ENCODE measurements at places on chromosomes 13 and 19. TPM values are rescaled to one million over a fixed set of nuclear protein-coding genes. Genes with fewer than 3 reads are reported as not detected.
A peak's percentile ranks its signal among the peaks of the same experiment; 100 is the strongest.

Gene COL4A1
- 140 TPM for polyA plus RNA-seq

Gene CBY2
- not detected for polyA plus RNA-seq

Gene WDR62
- polyA plus RNA-seq = 4.6 TPM

Gene SIGLEC5
- polyA plus RNA-seq = not detected

- DNase-seq = no peak
Measured at GRCh38 chr19:812049-812746, 9.6 kb downstream of the PLPPR3 start.

- no peak for DNase-seq
Measured at GRCh38 chr19:2711172-2711874, 8.8 kb upstream of the GNG7 start.

DNA sequence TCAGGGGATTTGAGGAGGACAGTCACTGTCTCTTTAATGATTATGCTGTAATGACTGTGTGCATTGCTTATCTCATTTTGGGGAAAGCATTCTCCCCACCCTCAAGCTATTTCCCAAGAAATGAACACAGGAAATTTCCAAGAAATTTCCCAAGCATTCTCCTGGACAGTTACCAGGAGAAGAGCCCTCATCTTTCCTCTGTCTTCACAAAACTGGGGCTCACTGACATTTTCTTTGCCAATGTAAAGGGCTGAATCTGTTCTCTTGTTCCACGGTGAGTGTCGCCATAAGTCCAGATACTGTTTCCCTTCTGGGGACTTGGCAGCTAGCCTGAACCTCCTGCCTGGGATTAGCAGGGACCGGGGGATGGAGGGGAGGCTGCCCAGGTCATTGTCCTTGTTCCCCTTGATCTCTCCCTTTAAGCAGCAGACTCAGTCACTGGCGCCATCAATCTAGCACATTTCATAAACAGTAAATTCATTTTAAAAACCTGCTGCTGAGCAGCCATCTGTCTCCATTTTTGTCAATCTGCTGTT lies 172.8 kb downstream of the DNAJC15 start:
- DNase-seq = no peak

DNA sequence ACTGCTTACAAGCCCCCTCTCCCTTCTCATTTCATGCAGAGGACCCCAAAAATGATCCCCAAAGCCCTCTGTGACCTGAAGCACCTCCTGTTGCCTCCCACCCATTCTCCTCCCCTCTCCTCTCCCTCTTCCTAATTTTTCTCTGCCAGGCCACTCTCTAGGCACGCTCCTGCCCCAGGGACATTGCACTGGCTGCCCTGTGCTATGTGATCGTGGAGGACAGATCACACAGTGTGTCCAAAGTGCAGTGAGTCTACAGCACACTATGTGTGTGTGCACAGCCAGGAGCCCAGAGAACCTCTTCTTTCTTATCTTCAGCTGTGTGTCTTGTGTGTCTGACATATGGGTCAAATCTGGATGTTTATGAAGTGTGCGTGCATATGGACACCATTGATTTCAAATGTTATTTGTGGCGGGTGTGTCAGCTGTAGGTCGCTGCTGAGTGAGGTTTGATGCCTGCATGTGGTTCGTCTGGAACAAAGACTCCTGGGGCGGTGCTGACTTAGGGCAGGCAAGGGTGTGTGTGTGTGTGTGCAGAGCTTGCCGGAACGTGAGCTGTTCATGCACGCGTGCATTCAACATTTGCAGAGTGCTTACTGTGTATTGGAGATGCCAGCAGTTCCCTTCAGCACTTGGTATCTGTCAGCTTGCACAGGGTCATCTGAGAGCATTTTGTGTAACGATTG lies 2.1 kb upstream of the KLHL26 start:
- DNase-seq = no peak

DNA sequence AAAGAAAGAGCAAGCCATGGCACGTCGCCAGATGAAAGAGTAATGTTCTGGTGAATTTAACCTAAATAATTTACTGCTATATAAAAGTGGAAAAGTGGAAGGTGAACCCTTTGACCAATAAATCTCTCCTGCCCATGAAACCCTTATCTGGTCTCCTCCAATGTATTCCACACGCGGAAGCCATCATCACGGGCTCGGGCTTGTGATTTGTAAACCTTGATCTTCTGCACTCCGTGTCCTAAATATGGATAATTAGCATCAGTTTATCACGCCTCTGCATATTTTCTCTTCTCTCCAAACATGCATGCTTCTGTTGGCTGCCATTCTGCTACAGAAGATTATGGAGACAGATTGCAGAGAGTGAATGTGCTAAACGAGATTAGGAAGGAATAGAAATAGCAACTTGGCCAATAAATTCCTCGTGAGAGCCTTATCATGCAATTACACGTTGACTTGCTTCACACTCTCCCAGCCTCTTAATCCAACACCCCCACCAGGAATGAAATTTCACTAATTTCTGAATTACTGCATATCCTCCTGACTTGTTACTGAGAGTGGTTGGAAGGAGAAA lies 34.5 kb downstream of the SOX1 start:
- DNase-seq = no peak

- no peak for DNase-seq
Measured at GRCh38 chr13:109101550-109102144, 472.2 kb downstream of the MYO16 start.

DNA sequence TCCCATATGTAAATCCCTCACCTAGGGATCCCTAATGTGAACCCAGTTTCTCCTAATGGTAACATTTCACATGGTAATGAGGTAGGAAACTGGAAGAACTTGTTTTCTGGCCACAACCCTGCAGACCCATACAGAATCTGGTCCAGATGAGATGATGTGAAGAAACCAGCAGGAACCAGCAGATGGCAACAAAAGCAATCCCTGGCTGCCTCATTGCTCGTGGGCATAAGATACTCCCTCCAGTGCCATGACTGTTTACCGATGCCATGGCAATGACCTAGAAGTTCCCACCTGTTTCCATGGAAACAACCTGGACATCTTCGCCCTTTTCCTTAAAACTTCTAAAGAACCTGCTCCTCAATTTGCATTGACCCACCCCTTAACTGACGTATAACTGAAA lies 1.4 kb upstream of the CD209 start:
- DNase-seq = no peak

- no peak for DNase-seq
Measured at GRCh38 chr13:38401276-38401675, 51.6 kb downstream of the UFM1 start.

DNA sequence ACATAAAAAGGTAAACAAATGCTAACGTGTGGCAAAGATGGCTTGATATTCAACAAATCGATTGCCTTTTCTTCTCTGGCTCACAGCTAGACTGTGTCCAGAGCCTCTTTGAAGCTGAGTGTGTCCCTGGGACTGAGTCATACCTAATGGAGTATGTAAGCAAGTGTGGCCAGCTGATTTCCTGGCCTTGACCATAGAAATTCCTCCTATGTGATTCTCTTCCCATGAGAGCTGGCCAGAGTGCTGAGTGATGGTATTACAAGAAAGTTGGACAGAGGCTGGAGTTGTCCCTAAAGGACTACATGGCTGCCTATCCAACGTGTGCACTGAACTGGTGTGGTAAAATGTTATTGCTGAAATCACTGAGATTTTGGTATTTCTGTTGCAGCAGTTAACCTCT lies 320.1 kb upstream of the SLC10A2 start:
- DNase-seq = peak; percentile 46

DNA sequence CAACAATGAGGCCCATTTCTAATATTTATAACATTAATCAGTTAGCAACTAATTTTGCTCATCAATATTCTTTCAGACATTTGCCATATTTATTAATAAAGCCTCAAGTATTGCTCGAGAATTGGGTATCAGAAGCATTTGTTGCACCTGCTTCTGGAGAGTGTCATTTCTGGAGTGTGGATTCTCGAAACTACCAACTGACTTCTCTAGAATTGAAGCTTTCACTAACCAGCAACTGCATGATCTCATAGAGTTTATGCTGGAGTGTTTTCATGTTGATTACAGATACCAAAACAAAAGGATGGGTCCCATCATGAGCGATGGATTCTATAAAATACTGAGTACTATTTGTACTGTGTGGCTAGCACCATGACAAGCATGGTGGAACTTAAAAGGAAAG lies 121.0 kb upstream of the SLC7A1 start:
- DNase-seq = no peak

GRCh38 chr19:8081569-8082550 lies 29.3 kb downstream of the CCL25 start:
- DNase-seq = no peak

- no peak for DNase-seq
Measured at GRCh38 chr13:51919531-51919930, 57.8 kb downstream of the CCDC70 start.

GRCh38 chr13:40506592-40507446 lies 159.6 kb downstream of the FOXO1 start:
- DNase-seq = no peak

GRCh38 chr19:41500443-41500842 lies 57.5 kb downstream of the ERICH4 start:
- DNase-seq = no peak

GRCh38 chr13:36717966-36718545 lies 44.2 kb downstream of the SERTM1 start:
- DNase-seq = no peak

- no peak for DNase-seq
Measured at GRCh38 chr13:74820809-74821208, 661.2 kb downstream of the TBC1D4 start.

GRCh38 chr19:35008891-35009341 lies 8.8 kb downstream of the GRAMD1A start:
- no peak for DNase-seq

GRCh38 chr13:18949489-18949761 lies 232.2 kb downstream of the TUBA3C start:
- DNase-seq = no peak
